Muscle of leg (tissue), 16 donors: ENCODE measurements at places on chromosomes 6 and 20. TPM values are rescaled to one million over a fixed set of nuclear protein-coding genes. Genes with fewer than 3 reads are reported as not detected.

Gene BPI
- 0.40 TPM for total RNA-seq

GRCh38 chr6:98839781-98840361, 5.5 kb downstream of the POU3F2 start:
- DNase-seq: no peak

DNA sequence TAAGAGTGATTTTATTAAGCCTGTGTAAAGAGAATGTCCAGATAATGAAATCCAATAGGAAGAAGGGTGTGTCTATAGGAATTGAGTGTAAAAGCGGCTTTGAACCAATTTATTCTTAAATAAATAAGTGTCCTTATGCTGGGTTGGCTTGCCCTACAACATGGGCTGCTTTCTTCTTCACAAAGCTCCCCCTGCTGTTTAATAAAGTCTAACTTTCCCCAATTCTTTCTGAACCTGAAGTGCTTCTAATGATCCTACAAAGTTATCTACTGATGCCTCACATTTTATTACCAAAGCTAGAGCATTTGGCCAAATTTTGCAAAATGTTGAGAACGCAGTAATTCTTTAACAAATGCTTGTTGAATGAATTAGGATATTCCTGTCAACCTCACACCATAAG, 36.3 kb upstream of the SIRT5 start:
- DNase-seq: peak; percentile 75

Gene DOP1A
- 26.2 TPM for total RNA-seq

DNA sequence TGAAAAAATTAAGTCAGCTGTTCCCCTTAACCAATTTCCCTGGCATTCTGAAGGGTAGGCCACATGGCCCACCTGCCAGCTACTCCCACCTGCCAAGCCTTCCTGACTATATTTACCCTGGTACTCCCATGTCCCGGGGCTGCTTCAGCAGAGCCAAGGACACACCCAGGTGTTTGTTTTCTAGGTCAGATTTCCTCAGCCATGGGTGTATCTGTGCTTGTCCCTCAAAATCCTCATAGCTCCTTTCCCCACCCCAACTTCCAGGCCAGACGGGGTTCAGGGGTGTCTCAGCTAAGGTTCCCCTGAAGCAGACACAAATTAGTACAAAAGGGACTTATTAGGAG, 139.4 kb upstream of the CDYL start:
- no peak for DNase-seq

Gene OR2H1
- not detected for total RNA-seq

Gene DEFB132
- total RNA-seq: not detected

- no peak for DNase-seq
Observed at GRCh38 chr6:3615391-3616380, 135.8 kb downstream of the PXDC1 start.

DNA sequence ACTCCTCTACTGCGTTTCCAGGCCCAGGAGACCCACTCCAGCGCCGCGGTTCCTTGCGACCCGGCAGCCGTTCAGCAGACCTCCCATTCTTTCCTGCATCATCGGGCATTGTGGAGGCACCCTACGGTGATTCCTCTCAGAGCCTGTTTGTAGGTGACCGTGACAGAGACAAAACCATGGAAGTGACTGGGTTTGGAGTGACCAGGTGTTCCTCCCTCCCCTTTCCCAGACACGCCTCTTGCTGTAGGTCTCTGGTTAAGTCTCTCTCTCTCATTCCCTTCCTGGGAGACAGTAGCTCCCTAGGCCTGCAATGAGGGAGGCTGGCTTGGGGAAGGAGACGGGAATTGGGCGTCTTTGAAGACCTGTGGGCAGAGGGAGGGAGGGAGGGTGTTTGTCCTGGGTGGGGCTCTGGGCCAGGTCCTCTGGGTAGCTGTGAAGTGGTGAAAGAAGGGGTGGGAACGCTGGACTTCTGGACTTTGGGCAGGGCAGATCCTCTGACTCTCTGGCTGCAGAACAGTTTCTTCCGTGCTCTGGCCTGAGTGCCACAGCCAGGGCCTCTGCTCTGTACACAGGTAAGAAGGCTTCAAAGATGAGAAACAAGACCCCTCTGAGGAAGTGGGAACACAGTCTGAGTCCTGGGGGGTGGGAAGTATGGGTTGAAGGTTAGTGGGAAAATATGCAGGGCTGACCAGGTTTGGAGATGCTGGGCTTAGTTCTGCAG, 763 bp downstream of the KLC4 start:
- DNase-seq: no peak

Gene GJA10
- total RNA-seq: not detected

Gene BNIP5
- 0.04 TPM for total RNA-seq

DNA sequence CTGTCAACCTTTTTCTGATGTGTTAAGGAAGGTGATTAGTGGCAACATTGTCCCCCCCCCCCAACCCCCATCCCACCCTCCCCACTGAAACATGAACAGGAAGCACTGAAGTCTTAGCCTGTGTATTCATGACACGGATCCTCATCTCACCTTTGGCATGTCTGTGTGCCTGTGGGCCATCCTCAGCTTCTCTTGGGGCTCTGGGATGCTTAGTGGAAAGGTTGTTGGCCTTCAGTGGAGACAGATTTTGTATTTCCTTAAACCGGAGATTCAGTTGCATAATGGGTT, 93.6 kb downstream of the RREB1 start:
- DNase-seq: no peak

GRCh38 chr6:41997456-41997855, 52.9 kb upstream of the TAF8 start:
- no peak for DNase-seq

DNA sequence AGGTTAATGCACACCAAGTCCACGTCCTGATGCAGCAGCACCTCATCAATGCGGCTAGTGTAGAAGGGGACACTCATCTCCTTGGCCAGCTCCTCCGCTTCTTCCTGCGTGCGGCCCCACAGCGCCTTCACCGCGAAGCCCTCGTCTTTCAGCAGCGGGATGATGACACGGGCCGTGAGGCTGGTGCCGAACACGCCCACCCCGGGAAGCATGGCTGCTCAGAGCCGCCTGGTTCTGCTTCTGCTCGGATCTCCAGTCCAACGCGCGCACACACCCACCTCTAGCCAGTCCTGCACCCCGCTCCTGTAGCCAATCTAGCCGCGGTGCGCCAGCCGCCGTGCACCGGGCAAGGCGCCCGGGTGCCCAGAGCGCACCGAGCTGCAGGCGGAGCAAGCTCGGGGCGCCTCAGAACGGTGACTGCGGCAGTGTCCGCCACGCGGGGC, 700 bp downstream of the GFOD1 start:
- DNase-seq: peak; percentile 65

DNA sequence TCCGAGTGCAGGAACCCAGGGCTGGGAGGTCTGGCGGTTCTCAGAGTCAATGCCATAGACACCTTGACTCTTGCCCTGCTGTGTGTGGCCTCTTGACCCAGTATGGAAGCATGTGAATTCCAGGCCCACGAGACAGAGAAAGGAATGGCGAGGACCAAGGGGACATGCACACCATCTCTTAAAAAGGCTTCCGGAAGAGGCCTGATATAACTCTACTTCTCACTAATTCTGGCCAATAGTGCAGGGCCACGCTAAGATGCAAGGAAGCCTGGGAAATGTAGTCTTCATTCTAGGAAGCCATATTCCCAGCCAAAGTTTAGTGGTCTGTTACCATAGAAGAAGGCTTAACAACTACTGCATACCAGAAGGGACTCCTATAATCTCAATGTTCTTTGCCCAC, 177.0 kb upstream of the KCNG1 start:
- no peak for DNase-seq

Gene MICB
- 0.75 TPM for total RNA-seq

Gene HLA-DQB2
- total RNA-seq: 0.18 TPM

DNA sequence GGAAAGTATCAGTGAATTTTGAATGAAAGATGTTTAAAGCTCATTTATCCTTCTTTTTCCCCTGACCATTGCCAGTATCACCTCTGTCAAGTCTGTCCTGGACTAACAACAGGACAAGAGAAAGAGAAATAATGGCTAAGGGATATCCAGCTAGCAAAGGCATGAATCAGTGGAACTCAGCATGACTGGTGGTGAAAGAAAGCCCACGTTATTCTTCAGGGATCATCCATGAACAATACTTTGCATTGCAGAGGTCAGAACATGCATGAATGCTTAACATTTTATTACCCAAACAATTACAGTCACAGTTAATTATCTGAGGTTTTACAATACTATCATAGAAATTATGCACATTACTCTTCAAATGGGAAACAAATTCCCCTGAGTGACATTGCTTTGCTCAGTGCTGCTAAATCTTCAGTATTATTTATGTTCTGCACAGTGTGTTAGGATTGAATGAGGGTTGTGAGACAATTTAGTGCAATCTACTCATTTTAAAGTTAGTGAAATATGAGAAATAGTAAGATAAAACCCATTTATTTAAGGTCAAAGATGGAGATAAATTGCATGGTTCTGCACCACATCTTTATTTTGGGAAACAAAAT, 350.7 kb downstream of the KHDRBS2 start:
- no peak for DNase-seq

DNA sequence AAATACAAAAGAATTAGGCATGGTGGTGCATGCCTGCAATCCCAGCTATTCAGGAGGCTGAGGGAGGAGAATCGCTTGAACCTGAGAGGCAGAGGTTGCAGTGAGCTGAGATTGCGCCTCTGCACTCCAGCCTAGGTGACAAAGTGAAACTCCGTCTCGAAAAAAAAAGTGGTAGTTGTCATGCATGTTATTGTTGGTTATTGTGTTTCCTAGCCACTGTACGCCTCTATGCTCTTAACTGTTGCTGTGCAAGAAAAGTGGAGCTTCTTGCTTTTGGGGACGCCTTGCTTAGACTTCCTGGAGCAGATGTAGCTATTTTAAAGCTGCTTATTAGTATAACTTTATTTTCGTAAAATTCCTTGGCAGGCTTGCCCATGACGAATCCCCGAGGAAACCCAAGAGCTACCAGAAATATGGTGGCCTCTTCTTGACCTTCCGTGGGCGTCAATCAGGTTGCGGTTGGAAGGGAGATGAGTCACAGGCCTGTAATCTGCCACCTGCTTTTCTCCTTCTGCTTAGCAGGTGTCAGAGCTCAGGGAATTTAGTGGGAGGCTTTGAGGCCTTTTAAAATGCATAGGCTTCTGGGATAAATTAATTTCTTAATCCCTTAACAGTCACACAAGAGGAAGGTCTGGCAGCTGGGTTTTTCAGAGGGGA, 17.3 kb downstream of the GABRR2 start:
- DNase-seq: peak; percentile 96

Gene FAM110A
- 7.2 TPM for total RNA-seq

GRCh38 chr6:125950293-125950692, 6.3 kb upstream of the HINT3 start:
- no peak for DNase-seq

- no peak for DNase-seq
Observed at GRCh38 chr6:158655569-158656450, 6.0 kb downstream of the SYTL3 start.

Gene ROS1
- total RNA-seq: 0.04 TPM

Gene AVP
- 0.18 TPM for total RNA-seq

Gene KCNB1
- 2.7 TPM for total RNA-seq

DNA sequence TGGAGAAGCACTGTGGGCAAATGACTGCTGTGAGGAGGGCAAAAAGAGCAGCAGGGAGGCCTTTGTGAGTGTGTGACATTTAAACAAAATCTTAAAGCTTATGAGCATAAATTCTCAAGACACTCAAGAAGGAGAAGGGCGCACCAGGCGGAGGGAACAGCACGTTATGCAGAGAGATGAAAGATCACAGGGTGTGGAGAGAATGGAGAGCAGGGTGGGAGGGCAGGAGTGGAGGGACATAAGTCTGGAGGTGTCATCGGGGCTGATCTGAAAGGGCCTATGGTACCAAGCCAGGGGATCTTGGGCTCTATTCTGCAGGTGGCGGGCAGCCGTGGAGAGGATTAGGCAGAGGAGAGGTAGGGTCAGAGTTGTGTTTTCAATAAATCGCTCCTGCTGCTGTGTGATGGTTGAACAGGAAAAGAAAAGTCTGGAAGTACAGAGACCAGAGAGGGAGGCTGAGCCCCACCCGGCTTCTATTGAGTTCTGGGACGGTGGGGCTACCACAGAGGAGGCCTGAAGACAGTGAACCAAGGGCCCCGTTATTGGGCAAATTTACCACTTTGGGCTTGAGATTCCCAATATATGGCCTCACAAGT, 24.3 kb upstream of the DLGAP4 start:
- no peak for DNase-seq

Gene ZKSCAN4
- total RNA-seq: 7.0 TPM

Gene LTA
- 0.04 TPM for total RNA-seq

- no peak for DNase-seq
Observed at GRCh38 chr6:3330199-3330598, 71.5 kb downstream of the PSMG4 start.

DNA sequence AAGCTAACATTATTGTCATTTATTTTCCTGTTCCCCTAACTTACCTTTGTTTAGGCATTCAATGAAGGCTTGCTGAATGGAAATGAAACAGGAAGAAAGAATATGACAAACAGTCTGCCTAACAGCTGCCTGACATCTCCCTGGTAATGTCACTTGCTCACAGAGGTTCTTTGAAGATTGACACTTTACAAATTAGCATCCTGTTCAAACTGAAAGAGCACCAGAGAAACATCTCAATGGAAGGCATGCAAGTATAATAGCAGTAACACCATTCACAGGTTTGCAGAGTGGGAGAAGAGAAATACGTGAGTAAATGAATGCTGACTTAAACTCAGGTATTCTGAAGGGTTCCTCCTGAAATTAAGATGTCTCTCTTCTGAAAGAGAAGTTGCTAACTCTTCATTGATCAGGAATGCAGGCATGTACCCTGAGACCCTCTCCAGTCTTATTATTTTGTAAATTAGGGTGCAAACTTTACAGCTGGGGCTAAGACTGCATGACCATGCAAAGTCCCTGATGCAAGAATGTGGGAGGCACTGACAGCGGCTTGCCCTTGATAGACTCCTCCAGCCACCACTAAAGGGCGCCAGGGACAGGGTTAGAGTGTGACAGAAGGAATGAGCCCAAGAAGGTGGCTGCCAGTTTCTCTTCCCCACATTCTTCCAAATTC, 1.3 kb upstream of the SMLR1 start:
- DNase-seq: no peak

Gene PDSS2
- total RNA-seq: 6.6 TPM
